ENCODE measurements at places on chromosomes 3 and 15.

DNA sequence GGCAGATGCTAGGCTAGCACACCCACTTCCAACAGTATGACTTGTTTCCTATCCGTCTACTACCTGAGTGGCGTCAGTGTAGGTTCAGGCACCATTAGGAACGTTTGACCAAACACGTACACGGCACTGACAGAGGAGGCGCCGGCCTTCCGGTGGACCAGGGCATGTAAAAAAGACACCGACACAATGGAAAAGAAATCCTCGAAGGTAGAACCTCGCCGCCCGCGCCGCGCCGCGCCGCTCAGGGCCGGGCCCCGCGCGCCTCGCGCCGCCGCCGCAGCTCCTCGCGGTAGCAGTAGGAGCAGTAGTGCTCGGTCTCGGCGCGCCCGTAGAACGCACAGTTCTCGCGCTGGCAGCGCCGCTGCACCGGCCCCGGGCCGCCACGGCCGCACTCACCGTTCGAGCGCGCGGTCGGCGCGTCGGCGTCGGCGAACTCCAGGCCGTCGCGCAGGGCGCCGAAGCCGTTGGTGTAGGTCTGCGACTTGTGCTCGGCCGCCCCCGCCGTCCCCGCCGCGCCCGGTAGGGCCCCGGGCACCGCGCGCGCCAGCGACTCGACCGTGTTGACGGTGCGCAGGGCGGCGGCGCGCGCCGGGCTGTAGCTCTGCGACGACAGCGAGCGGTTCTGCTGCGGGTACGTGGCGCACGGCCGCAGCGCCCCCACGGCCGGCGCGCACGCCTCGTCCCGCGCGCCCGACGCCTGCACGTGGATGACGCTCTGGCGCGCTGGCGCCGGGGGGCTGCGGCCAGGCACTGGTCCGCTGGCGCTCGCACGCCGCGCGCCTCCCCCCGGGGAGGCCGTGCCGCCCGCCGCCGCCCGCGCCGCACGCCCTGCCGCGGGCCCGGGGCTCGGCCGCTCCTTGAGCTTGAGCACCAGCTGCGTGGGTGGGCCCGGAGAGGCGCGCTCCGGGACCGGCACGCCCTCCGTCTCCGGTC is 156.7 kb downstream of the KLF13 start:
- peak; percentile 75 for DNase-seq

- no peak for DNase-seq
These were observed 10.3 kb upstream of the CD47 start for GRCh38 chr3:108100906-108101660.

GRCh38 chr15:68626283-68626682 is 47.5 kb downstream of the CORO2B start:
- no peak for DNase-seq

- no peak for DNase-seq
These were observed 13.5 kb downstream of the SLCO3A1 start for GRCh38 chr15:91866971-91867372.

GRCh38 chr3:179719048-179719734 is 66.4 kb downstream of the USP13 start:
- DNase-seq: no peak

- no peak for DNase-seq
These were observed 1.7 kb upstream of the GFM1 start for GRCh38 chr3:158642474-158643210.

DNA sequence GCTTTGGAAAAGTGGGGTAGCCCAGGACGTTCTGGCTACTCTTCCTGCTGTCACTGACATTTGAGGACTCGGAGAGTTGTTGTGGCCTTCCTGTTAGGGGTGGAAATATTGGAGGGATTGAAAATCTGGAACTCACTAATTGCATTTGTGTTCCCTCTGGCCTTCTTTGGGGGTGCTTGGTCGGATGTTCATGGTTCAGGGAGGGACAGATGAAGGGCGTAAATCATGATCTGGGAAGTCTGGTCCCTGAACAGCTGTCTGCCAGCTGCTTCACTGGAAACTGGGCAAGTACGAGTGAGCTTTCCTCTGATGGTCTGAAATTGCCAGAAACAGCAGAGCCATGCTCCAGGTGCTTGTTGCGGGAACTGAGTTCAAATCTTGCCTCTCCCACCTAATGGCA is 327.8 kb upstream of the C2CD4B start:
- no peak for DNase-seq

- DNase-seq: no peak
These were observed 58.0 kb upstream of the PPARG start for GRCh38 chr3:12230877-12231276.

GRCh38 chr3:137852391-137852830 is 88.3 kb downstream of the SOX14 start:
- DNase-seq: no peak

- DNase-seq: no peak
These were observed 225.1 kb downstream of the SNRPN start for GRCh38 chr15:25179673-25180511.

GRCh38 chr3:128281056-128281455 is 127.8 kb downstream of the EEFSEC start:
- no peak for DNase-seq

DNA sequence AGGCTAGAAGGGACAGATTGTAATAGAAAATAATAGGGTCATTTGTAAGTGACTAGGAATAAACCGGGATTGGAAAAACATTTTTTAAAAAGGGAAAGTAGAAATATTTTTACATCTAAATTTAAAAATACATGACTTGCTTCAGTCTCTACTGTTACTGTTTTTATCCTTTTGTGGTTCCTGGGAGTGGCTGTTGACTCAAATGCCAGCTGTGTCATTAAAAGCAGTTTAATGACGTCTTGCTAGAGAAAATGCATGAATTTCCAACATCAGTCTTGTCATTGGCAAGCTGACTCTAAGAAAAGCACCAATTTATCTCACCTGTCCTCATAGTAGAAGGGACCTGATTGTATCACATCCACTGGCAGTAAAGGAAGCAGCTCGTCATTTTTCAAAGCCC is 16.7 kb upstream of the LCMT2 start:
- no peak for DNase-seq

GRCh38 chr3:46095307-46095706 is 68.0 kb upstream of the XCR1 start:
- DNase-seq: no peak

GRCh38 chr3:2354702-2355101 is 256.0 kb downstream of the CNTN4 start:
- DNase-seq: no peak

- no peak for DNase-seq
These were observed 79.9 kb upstream of the RGMA start for GRCh38 chr15:93168910-93169309.

DNA sequence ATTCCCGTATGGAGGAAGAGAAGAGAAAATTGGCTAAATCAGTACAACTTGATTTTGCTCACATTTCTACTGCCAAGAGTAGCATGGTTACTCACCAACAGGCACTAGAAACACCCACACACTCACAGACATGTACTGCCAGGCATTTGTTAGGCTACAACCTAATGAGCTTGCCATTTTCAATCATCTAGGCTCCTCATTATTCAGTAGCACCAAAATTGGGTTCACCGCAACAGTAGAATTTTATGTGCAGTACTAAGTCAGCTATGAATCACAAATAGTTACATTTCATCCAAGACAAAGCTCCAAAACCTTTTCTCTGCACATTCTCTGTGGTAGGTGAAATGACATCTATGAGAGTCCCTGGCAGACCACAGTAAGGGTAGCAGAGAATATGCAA is 15.0 kb upstream of the THUMPD3 start:
- no peak for DNase-seq

DNA sequence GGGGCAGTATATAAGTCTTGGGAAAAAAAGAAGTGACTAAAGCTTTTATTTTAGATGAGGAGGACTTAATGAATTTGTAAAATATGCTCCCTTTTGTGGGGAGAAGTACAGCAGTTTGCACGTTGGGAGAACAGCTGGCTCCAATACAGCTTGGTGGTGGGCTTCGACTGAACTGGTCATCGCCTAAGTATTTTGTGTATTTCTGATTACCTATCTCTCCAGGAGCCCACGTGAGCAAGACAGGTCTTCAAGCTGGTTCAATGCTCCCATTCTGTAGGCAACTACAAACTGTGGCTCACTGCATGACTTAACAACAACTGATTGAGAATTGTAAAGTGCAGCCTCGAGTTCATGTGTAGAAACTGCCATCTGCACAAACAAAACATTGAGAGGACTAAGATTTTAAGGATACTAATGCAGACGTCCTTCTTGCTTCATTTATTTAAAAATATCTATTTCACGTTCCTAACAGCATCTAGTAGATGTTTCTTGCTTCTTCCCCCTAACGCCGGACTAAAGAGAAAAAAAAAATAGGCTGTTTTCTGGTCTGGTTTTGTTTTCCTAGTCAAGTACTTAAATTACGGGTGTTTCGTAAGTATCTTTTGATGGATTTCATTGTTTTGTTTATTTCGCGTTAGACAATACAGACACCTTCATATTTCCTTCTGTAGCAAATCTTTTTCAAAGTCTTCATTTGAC is 1.4 kb upstream of the GREM1 start:
- no peak for DNase-seq

GRCh38 chr3:170493712-170494182 is 75.1 kb downstream of the CLDN11 start:
- DNase-seq: no peak

DNA sequence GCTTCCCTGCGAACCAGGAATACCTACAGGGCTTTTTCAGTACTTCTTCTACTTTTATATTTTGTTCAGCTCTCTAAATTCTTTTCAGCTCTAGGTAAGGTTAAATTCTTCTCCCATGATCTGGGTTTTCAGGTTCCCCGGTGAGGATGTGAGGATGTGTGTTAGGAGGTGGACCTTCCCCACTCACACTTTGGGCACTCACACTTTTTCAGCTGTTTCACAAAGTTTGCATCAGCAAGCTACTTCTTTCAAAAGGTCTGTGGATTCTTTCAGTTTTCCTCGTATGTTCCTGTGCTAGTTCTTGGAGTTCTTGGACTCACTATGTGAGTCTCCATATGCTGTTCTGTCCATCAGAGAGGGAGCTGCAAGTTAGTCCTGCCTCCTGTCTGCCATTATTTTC is 13.9 kb upstream of the OR5K2 start:
- DNase-seq: no peak

DNA sequence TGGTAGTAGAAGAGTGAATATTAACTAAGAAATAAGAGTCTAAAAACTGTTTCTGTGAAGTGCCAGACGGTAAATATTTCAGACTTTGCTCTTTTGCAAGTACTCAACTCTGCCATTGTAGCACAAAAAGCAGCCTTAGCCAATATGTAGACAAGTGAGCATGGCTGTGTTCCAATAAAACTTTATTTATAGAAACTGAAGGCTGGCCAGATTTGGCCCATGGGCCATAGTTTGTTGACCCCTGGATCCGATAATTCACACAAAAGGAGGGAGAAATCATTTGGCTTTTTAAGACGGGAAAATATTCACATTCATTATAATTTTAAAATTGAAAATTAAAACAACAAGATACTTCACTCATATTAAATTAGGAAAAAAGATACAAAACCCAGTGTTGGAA is 15.4 kb downstream of the EID1 start:
- DNase-seq: no peak

DNA sequence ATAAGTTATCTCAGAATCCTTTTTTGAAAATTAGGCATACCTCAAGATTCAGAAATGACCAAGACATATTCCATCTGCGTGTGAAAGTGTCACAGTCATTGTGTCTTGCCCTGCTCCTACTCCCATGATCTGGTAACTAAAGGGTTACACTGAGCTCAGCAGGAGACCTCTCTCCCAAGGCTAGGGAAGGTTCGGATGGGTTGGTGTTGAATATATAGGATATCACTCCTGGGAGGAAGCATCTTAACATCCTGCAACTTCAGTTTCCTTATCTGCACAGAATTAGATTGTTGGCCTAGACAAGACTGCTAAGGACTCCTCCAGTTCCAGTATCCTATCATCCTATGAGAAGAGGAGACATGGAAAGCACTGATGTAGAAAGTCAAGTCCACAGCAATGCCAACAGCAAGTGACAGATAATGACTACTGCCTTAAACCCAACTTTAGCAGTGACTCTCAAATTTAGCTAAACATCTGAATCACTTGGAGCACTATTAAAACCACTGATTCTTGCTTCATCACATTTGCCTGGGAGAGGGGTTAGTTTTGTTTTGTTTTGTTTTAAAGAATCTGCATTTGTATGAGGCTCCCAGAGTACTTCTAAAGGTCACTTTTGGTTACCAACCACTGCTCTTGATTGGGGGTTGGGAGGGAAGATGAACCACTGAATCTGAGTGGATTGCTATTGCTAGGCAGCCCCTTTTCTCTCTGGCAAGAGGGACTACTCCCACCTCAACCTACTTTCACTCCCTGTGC is 9.7 kb downstream of the ADAMTS9 start:
- no peak for DNase-seq

GRCh38 chr3:6962801-6963200 is 101.9 kb downstream of the GRM7 start:
- DNase-seq: no peak

GRCh38 chr15:39404767-39405181 is 176.1 kb upstream of the THBS1 start:
- no peak for DNase-seq

DNA sequence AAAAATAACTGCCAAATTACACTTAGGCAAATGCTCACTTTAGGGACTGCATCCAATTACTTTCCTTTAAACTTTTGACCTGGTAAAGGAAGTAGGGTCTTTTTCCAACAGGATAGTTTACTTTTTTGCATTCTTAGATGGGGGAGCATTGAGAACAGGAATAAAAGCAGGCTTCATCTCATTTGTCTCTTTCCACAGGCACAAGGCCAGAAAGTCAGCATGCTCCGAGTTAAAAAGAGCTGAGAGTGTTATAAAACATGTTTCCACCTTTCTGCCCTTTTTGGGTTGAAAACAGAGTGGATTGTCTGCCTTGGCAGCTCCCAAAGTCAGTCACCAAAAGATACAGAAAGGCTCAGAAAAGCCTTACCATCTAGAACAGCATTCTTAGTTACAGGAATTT is 404.9 kb upstream of the ALCAM start:
- no peak for DNase-seq

- no peak for DNase-seq
These were observed 33.8 kb downstream of the TXNRD3 start for GRCh38 chr3:126621171-126621570.

DNA sequence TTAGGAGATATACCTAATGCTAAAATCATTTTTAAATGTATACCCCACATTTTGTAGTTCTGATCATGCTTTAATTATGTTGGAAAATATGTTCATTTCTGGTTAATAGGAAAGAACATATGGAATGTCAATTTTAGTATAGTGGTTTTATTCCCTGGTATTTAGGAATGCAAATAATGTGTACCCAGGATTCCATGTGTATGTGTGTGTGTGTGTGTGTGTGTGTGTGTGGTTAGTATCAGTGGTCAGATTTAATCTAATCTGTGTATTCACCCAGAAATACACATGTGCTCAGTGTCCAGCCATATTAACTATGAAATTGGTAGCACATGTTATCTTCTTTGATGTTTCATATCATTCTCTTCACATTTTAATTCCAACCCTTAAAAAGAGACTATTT is 233.5 kb upstream of the DCBLD2 start:
- no peak for DNase-seq

All from stimulated activated CD4-positive, alpha-beta T cell treated with anti-CD3 and anti-CD28 coated beads, Interleukin-2, amount 100 ng/mL, for 24 hours (primary cell).